AML-193 (cell line): ENCODE measurements at places on chromosomes 12 and 14.

DNA sequence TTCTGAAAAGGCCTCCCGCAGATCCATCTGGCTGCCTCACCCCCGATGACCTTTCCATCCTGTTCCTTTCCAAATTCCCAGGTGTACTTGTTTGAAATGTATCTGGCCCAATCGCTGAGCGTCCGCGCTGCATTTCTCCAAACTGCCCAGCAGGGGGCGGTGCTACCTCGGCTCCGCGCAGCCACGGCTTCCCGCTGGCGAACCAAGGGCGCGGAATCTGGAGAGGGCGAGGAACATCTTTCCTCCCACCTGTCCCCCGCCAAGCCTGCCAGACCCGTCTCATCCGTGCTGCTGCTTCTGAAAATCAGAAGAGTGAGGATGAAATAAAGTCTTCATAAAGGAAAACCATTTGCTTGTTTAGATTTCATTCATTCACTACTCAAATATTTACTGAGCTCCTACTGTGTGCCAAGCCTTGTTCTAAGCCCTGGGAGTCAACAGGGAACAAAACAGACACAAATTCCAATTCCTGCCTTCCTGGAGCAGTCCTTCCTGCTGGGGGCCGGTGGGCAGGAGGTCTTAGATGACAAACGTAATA lies 16.8 kb upstream of the MYL2 start:
- peak; percentile 23 for DNase-seq

DNA sequence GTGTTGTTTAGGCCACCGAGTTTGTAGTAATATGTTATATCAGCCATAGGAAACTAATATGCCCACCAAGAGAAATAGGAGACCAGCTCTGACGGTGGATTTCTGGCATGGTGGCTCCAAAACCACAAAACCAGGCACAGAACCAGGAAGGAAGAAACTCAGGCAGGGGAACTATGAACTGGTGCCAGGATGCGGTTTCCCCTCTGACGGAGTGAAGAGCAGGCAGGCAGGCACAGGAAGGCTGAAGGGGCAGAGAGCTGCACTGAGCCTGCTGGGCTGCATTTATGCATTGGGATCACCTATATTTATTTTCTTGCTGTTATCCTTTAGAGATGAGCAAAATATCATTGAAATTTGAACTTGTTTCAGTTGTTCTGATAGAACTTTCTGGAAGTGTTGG lies 479.4 kb downstream of the VRK1 start:
- DNase-seq: no peak

- no peak for DNase-seq
These were observed 170.0 kb upstream of the FOXN3 start for GRCh38 chr14:89587136-89587420.

- no peak for DNase-seq
These were observed 2.2 kb downstream of the CALM1 start for GRCh38 chr14:90398841-90399540.

- DNase-seq: no peak
These were observed 13.9 kb downstream of the NKX2-1 start for GRCh38 chr14:36505892-36506731.
